ENCODE measurements at places on chromosomes 5 and 9.
A peak's percentile ranks its signal among the peaks of the same experiment; 100 is the strongest.

- peak; percentile 52 for DNase-seq
Observed at GRCh38 chr9:76688471-76689238, 75.6 kb upstream of the PCA3 start.

DNA sequence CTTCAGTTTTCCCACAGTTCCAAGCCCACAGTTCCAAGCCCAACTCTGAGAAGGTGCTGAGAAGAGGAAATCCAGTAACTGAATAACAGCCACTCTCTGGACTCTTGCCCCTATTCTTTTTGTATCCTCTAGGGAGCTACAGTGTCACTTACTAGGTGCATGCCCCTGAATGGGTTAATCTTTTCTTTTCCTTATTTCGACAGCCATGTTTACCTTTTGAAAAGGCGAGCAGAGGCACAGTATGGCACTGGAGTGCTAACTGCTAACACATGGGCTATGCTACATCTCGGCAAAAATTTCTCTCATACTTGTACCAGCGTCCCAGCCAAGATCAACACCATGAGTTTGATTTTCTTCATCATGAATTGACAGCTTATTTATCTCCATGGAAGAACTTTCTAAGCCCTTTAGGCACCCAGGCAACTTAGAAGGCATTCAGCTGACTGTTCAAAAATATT, 222.6 kb downstream of the EBF1 start:
- no peak for DNase-seq

- no peak for DNase-seq
Observed at GRCh38 chr5:111271885-111272284, 47.7 kb downstream of the CAMK4 start.

GRCh38 chr5:136484808-136485325, 119.5 kb upstream of the TRPC7 start:
- DNase-seq, result no peak

- DNase-seq, result no peak
Observed at GRCh38 chr5:633501-633955, 21.4 kb downstream of the CEP72 start.

DNA sequence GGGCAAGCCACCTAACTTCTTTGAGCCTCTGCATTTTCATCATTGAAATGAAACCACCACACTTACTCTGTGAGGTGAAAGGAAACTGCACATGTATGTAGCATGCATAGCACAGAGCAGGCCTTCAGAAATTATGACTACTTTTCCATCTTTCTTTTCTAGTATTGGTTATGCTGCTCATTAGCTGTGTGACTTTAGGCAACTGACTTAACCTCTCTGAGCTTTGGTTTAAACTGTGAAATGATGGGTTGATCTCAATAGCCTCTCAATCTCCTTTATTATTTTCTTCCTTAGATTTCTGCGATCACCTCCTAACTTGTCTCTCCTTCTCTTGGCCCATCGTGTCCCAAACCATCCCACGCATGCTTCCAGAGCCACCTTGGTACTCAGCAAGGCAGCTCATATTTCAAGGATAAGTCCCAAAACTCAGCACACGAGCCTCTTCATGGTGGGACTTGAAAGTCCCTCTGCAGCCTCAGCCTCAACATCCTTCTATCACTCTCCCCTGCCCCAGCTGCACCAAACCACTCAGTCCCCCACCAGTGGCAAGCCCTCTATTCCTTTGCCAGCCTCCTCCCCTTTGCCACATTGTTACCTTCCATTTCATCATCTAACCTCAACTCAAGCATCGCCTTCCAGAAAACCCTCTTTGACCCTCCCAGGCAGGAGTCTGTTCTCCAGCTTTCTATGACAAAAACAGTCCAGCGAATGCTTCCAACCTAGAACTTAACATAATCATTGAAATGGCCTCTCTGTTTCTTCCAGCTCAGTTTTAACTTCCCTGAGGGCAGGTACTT, 60.3 kb upstream of the DNAH5 start:
- DNase-seq, result no peak

- no peak for DNase-seq
Observed at GRCh38 chr5:82396871-82397514, 118.8 kb upstream of the RPS23 start.

DNA sequence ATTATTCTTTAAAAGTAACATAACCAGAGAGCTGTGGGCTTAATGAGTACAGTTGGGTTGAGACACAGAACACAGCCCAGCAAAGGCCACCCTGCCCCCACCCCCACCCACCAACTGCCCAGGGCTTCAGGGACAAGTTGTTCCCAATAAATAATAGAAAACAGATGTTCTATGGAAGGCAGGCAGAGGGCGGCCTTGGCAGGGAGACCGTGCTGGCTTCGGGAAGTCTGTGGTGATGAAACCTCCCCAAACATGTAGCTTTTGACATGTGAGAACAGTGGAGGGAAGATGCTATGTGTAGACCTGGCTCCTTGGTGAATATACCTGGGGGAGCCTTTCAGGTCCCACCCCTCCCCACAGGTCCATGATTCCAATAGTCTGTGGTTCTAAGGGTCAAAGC, 10.0 kb downstream of the TRAF1 start:
- DNase-seq, result no peak

DNA sequence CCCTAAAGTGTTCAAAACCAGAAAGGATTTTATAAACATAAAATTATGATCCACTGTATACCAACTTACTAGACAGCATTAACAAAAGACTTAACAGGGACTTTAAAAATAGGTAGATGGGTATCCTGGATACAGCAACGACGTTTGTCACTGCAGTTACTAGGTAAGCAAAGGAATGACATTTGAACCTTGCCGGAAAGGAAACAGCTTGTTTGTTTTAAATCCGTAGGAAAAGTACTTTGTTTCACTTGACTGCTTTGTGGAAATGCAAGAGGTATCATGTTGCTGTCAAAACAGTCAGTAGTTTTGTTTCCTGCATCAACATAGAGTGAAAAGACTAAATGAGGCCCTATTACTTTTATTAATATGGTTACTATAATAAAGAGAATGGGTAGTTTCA, 122.9 kb downstream of the CDC42SE2 start:
- no peak for DNase-seq

Data from suppressor macrophage (primary cell).